ENCODE measurements at places on chromosomes 2 and 18. TPM values are rescaled to one million over a fixed set of nuclear protein-coding genes. Genes with fewer than 3 reads are reported as not detected.

DNA sequence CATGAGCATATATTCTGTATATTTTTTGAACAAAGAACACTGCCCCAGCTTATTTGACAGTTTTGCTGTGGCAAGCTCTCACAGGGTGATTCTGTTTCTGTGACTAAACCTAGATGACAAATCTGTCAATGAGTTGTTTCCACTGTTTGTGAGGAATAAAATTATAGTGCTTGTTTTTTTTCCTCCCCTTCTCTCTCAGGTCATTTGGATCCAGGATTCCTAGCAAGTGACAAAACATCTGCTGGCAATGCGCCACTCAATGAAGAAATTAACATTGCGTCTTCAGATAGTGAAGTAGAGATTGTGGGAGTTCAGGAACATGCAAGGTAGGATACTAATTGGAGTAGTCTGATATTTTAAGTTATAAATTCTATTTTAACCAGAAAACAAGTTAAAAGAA, 149.3 kb downstream of the HAUS1 start:
- no peak for DNase-seq

AMER3 gene
- total RNA-seq, result not detected

- DNase-seq, result no peak
These were observed 16.3 kb upstream of the SERTAD2 start for GRCh38 chr2:64670047-64670446.

DNA sequence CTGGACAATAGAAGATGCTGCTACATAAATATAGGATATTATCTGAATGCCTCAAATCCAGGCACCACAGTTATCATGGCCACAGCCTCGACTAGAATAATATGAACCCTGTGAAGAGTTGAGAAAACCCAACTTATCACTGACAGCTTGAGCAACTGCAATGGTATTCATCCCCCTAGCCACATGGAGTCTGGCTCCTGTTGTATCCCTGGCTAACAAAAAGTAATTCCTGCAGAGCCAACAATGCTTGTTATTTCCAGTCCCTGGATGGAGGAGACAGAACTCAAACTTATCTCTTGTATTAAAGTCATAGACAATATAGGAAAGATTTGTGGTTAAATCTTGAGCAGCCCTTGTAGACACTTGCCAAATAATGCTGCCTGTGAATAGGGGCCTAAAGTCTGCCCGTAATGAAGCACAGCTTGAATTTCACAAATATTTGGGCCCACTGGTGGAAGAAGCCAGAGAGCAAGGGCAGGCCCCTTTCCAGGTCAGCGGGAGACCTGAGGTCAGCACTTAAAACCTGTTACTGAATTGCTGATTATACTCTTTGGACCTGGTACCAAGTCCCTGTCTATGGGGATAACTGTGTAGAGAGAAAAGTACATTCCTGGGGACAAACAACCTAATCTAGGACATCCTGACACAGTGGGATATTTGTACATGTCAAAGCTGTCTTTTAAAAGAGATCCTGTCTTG, 28.4 kb upstream of the SUCLG1 start:
- no peak for DNase-seq

DNA sequence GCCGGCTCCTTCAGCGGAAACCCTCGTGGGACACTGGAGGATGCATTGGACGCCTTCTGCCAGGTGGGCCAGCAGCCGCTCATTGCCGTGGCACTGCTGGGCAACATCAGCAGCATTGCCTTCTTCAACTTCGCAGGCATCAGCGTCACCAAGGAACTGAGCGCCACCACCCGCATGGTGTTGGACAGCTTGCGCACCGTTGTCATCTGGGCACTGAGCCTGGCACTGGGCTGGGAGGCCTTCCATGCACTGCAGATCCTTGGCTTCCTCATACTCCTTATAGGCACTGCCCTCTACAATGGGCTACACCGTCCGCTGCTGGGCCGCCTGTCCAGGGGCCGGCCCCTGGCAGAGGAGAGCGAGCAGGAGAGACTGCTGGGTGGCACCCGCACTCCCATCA, 7.8 kb upstream of the CENPA start:
- no peak for DNase-seq

DNA sequence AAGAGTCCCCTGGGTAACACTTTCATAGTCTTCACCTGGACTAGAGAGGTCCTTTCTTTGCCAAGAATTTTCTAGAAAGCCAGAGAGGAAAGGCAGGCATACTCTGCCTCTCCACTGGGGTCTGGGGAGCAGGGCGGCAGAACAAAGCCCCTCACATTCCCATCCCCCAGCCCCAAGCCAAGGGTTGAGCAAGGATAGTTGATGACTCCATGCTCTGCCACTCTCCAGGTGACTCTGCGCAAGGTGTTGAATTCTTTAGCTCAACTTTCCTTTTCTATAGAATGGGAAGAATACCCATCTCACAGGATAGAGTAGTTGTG, 2.9 kb upstream of the GDF7 start:
- DNase-seq, result no peak

GRCh38 chr18:37684590-37684989, 119.0 kb upstream of the CELF4 start:
- DNase-seq, result no peak

PSTPIP2 gene
- 9.9 TPM for total RNA-seq

- no peak for DNase-seq
These were observed 2.7 kb upstream of the VWA3B start for GRCh38 chr2:98084151-98084868.

DNA sequence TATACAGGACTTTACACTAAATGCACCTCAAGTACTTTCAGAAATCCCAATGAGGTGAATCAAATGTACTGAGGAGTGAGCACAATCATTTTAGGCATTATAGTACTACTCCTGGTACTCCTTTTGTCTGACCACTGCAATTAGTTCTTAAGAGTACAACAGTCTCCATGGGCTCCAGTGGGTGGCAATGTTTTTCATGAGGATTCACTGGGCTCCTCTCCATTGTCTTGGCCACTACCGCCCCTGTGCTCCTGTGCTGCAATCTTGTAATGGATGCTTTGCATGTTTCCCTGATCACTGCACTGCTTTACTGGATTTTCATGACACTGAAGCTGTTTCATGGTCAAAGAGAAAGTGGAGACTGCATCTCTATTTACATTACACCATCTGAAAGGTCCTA, 268.5 kb upstream of the ZSWIM2 start:
- DNase-seq, result no peak

GRCh38 chr2:70974592-70974991, 3.8 kb upstream of the ANKRD53 start:
- no peak for DNase-seq

NUP35 gene
- total RNA-seq, result 27.9 TPM
